ENCODE measurements at places on chromosomes 7 and 10. TPM values are rescaled to one million over a fixed set of nuclear protein-coding genes. Genes with fewer than 3 reads are reported as not detected.

Gene CALY
- not detected for total RNA-seq

Gene CCSER2
- 34.4 TPM for total RNA-seq

Gene MYH16
- not detected for total RNA-seq

Gene FXYD4
- not detected for total RNA-seq

Gene OR2A12
- total RNA-seq = not detected

Gene TBXAS1
- 6.0 TPM for total RNA-seq

Gene PPIA
- total RNA-seq = 2,807 TPM

Measured in melanocyte of skin (primary cell).